ENCODE measurements at places on chromosomes 11 and 22. TPM values are rescaled to one million over a fixed set of nuclear protein-coding genes. Genes with fewer than 3 reads are reported as not detected.

DNA sequence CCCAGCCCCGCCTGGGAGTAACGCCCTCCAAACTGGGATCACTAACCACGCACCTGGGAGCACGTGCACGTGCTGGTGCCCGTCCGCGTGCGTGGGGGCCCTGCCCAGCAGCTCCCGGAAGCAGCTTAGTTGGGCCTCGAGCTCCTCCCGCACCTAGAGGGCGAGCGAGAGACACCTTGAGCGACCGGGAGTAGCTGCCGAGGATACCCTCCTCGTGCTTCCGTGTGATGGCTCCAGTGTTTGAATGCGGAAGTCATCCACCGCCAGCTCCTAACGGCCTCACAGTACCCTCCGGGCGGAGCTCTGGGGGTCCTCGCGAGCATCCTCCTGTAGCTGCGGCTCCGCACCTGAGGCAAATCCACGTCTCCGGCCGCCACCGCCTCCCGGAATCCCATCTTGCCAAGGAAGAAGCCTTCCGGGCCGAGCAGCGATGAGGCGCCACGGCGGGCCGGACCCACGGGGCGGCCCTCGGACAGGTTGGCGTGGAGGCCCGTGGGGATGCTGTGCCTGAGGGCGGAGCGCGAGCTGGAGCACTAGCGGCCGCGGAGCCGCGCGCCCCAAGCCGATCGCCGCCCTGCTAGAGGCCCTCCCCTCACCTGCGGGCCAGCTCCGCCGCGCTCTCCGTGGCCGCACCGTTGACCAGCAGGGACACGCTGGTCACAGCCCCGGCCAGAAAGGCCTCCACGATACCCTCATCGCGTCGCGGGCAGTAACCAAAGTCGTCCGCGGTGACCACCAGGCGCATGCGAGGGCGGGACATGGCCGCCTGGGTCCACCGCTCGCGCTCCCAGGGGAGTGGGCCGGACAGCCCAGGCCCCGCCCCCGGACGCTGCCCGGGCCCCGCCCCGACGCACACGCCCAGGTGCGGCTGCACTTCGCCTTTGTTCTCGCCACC, at the start of gene YDJC:
YDJC (minus strand) TSS at position 768 of the 895 bp plus-strand sequence; CDS start at position 760, 8 bp downstream.
- H3K4me1 ChIP-seq, result peaks cover 7% of the 10 kb centered on the region
- peak within 1 kb of the TSS; percentile 80 for H3K4me3 ChIP-seq
- H3K36me3 ChIP-seq, result no peaks in the 10 kb centered on the region
- no peaks in the 10 kb centered on the region for H3K27me3 ChIP-seq

DNA sequence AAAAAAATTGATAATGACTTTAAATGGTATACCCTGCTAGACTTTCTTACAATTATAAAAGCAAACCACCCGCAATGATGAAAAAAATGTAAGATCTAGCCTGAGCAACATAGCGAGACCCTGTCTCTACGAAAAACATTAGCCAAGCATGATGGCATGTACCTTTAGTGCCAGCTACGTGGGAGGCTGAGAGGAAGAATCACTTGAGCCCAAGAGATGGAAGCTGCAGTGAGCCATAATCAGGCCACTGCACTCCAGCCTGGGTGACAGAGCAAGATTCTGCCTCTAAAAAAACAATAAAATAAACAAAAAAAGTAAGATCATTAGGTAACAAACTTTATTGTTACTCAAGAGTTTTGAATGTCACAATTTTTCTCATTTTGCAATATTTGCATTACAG, 39.2 kb downstream of the KMT5B start:
- H3K4me1 ChIP-seq, result no peaks in the 10 kb centered on the region
- H3K27ac ChIP-seq, result no peak overlapping the region
- H3K4me3 ChIP-seq, result no peak overlapping the region
- H3K27me3 ChIP-seq, result no peaks in the 10 kb centered on the region
- no peak for DNase-seq

DNA sequence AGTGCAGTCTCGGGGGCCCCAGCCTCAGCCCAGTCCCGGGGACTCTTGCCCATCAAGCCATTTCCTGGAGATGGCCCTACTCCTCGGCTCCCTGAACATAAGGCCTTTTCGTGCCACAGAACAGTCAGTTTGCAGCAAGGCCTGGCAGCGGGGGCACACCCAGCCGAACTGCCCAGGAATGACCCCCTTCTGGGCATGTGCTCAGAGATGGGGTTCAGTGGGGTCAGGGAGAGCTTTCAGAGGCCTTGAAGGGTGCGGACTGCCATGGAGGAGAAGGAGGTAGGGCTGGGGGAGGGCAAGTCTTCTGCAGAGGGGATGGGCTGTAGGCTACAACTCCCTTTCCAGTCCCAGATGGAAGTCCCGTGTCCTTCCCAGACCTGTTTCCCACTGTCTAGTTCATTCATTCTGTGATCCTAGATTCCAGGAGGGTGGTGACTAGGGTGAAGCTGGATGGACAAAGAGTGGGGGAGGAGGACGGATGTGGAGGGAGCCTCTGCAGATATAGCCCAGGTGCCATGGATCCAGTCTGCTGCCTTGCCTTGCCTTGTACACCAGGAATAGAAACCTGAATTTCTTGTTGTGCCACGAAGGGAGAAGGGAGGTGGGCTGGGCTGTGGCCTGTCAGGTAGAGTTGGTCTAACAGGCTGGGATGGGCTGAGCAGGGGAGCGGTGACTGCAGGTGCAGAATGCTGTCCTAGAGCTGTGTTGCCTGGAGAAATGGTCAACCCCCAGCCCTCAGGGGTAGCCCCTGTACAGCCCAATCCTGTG, 14.2 kb upstream of the OMP start:
- H3K27me3 ChIP-seq, result no peaks in the 10 kb centered on the region
- DNase-seq, result peak; percentile 92
- no peaks in the 10 kb centered on the region for H3K36me3 ChIP-seq
- peaks cover 44% of the 10 kb centered on the region for H3K4me1 ChIP-seq
- no peak overlapping the region for H3K27ac ChIP-seq
- no peak overlapping the region for H3K4me3 ChIP-seq

SCGB2A2 gene
- total RNA-seq, result not detected

GRCh38 chr22:30920407-30920806, 48.2 kb downstream of the MORC2 start:
- H3K36me3 ChIP-seq, result no peaks in the 10 kb centered on the region
- peak; percentile 74 for DNase-seq
- H3K27me3 ChIP-seq, result no peaks in the 10 kb centered on the region
- H3K4me3 ChIP-seq, result no peak overlapping the region
- no peaks in the 10 kb centered on the region for H3K4me1 ChIP-seq
- no peak overlapping the region for H3K27ac ChIP-seq

GRCh38 chr22:49848690-49849160, 4.9 kb upstream of the ZBED4 start:
- H3K27ac ChIP-seq, result no peak overlapping the region
- H3K4me3 ChIP-seq, result no peak overlapping the region
- H3K27me3 ChIP-seq, result no peaks in the 10 kb centered on the region
- H3K36me3 ChIP-seq, result no peaks in the 10 kb centered on the region

TMEM86A gene
- total RNA-seq, result 1.4 TPM

SUSD2 gene
- 5.5 TPM for total RNA-seq

DNA sequence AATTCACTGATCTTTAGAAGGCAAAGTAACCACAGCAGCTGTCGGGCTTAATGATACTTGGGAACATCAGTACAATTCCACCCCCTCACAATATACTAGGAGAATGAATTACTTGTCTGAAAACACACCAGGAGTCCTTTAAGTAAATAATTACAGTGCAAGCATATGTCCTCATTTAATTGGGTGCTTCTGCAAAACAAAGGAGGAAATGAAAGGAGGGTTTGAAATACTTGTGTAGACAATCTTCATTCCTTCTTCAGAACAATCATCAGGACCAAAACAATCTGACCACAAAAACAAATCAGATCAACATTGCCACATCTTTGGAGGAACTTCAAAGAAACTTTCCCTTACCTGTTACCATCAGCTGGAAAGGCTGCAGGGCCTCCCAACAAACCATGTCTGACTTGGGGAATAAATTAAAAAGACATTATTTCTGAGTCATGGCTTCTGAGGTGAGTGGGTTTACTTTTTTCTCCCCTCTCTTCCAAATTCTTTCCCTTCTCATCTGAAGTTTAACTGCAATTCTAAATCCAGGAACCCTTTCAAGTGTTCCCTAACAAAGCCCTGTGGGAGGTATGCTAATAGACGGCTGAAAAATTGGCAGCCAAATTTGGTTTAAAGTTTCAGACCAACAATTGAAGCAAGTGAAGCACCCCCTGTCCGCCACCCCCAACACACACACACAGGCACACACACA, 12.5 kb upstream of the CCDC117 start:
- H3K4me1 ChIP-seq, result peaks cover 8% of the 10 kb centered on the region
- H3K4me3 ChIP-seq, result no peak overlapping the region
- no peak overlapping the region for H3K27ac ChIP-seq
- no peaks in the 10 kb centered on the region for H3K27me3 ChIP-seq
- no peaks in the 10 kb centered on the region for H3K36me3 ChIP-seq
